ENCODE measurements at places on chromosomes 7 and 10.
A peak's percentile ranks its signal among the peaks of the same experiment; 100 is the strongest.

DNA sequence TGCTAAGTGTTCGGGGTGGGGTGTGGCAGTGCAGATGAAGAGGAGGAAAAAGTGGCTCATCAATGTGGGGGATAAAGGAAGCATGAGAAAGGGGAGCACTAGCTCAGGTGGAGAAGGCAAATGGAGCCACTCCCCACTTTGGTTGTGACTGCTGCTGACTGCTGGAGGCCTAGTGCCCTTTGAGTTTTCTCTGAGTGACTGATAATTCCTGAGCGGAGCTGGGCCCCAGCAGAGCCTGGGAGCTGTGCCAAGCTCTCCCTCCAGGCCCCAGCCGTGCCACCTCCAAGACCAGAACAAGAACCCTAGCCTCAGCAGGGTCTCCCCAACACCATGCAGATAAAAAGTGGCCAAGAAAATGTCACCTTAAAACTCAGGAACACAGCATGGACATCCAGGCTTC, 9.7 kb upstream of the RASSF4 start:
- DNase-seq: no peak

DNA sequence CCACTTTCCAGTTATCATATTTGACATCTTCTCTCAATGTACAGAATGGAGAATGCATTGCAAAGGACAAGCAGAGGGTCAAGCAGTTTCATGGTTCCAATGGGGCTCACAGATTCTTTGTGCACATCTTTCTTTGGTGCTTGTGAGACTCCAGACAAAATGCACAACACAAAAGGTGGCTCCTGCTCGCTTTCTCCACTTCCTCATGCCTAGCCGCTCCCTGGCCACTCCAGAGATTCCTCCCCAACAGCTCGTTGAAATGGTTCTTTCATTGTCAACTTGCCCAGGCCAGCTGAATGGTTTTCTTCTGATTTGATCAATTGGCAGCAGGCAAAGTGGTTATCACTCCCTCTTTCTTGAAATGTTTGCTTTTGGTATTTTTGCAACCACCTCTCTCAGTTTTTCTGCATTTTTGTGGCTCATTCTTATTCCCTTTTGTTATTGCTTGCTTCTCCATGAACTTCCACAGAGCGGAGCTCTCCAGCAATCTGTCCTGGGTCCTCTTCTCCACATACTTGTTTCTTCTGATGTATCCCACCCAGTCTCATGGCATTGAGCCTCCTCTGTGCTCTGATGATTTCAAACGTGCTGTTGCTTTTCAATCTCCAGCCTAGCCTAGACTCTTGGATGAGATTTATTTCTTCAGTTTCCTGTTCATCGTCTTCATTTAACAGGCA, 507.8 kb upstream of the MKI67 start:
- no peak for DNase-seq

DNA sequence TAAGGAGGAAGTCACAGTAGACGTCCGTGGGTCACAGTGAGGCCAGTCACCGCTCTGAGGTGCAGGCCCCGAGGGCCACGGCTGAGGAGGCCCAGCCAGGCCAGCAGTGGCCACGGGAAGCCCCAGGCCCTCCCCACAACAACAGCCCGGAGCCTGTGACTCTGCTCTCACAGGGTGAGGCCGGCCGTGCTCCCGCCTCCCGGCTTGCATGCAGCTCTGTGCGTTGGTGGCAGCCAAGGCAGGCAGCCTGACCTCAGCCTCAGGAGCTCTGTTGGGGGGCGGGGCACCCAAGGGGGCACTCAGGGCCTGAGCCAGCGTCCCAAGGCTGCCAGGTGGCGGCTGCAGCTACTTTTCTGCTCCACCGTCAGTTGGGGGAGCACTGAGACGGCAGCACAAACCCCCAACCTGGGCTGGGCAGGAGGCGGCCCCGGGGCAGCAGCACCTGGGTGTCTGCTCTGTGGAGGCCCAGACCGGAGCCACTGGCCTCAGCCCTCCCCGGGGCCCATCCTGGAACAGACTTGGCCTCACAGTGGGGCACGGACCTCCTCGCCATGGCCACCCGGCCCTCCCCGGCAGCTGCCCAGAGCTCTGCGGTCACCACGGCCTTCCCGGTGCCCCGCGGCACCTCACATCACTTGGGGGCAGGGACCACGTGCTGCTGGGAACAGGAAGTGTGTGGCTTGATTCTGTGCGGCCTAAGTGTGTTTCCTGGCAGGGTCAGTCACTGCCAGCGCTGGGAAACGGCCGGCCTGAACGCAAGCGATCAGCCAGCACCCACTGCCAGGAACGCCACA, 13.3 kb downstream of the CYP2W1 start:
- no peak for DNase-seq

DNA sequence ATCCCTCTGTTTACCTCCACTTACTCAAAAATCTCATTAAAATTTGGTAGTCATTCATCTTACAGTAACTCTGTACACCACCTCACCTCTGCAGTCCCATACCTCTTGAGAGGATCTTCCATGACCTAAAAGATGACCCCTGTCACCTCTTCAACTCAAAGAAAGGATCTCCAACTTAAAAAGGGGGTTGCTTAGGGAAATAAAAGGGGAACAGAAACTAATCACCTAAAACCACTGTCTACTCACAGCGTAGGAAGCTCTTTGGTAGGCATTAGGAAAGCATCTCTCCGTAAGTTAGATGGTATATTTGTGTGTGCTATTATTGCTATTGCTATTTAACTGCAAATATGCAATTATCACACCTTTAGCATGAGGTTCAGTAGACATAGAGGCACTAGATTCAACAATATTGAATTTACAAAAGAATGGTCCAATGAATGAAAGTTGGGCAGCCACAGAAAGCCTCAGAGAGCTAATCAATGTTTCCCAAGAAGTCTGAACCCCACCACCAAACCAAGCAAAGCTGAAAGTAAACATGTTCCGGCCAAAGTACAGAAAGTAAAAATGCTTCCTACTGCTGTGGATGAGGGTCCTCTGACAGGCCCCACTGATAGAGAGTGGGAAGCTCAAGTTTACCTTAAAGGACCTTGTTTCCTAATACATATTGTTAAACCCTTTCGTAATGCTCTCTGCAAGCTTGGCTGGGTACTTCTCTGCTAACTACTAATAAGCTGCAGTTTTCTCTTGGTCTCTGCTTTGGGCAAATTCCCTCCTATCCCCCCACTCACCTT, 105.8 kb downstream of the GRM8 start:
- DNase-seq: no peak

DNA sequence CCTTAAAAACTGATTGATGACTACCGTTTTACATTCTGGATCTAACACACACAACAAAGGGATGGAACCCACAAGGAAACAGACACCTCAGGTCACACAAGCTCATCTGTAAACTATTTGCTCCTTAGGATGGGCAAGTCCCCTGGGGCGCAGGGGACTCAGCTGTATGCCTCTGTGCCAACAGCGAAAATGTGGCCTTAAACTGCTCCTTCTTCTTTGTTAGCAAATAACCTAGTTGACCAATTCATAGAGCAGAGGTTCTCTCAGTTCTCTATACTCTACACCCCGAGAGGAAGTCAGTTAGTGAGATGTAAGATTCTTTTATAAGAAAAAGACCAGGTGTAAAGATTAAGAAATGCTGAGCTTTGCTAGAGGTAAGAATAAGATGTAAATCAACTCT, 181.9 kb upstream of the PRSS58 start:
- no peak for DNase-seq

DNA sequence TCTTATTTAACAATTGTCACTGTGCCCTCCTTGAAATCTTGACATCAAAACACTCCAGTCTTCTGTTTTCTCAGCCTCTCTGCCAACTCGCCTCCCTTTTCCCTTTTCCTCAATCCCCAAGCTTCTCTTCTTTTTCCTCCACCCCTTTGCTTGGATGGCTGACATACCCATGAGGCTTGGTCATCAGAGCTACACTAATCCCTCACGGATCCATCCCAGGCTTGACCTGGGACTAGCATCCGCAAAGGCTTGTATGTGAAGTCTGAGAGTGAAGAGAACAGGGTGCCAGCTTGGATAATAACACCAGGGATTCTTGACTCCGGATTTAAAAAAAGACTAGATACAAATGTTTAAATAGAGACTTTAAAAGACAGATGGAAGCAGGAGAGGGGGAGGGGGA, 428.8 kb upstream of the C7orf33 start:
- no peak for DNase-seq

- peak; percentile 44 for DNase-seq
Measured at GRCh38 chr10:96651998-96652431, 65.2 kb upstream of the TM9SF3 start.

GRCh38 chr7:51647931-51648351, 331.3 kb upstream of the COBL start:
- no peak for DNase-seq

DNA sequence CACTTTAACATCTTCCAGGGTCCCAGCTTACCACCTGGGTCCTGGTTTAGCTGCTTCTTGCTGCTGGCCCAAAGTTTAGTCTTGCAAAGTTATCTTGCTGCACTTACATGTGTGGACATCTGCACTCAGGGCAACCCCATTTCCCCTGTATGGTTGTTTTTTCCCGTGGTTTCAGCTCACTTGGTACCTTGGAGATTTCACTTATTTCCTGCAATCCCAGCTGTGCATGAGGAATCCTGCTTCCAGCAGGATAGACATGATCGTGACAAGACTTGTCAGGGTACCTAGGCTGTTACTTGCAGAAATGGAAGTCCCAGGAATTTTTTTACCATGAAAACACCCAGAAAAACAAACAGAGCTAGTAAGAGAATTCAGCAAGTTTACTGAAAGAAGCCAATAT, 95.9 kb upstream of the LEP start:
- no peak for DNase-seq

DNA sequence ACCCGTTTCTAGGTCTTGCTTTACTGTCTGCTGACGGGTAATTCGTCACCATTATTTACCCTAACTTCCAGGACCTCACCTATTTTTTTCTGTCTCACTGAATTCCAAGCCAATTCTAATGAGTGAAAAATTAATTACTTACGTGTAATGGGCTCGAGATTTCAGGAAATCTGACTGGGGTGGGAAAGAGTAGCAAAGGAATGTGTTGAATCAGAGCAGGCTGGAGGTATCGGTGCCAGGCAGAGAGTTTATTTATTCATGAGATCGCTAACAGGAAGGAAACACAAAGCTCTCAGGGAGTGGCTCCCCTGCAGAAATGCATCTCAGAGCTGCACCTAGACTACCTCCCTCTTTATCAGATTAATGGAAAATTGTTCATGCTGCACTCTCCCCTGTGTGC, 4.0 kb upstream of the DIP2C start:
- no peak for DNase-seq

Data from CD4-positive, alpha-beta T cell treated with Interleukin-4 for 4 hours (primary cell).